ENCODE measurements at places on chromosomes 7 and 10. TPM values are rescaled to one million over a fixed set of nuclear protein-coding genes. Genes with fewer than 3 reads are reported as not detected.

The MAT1A gene
- 11.9 TPM for total RNA-seq

The PPP1R17 gene
- total RNA-seq = not detected

The PRLHR gene
- total RNA-seq = not detected

GRCh38 chr10:113442336-113442735 is 110.5 kb upstream of the HABP2 start:
- no peak for DNase-seq

DNA sequence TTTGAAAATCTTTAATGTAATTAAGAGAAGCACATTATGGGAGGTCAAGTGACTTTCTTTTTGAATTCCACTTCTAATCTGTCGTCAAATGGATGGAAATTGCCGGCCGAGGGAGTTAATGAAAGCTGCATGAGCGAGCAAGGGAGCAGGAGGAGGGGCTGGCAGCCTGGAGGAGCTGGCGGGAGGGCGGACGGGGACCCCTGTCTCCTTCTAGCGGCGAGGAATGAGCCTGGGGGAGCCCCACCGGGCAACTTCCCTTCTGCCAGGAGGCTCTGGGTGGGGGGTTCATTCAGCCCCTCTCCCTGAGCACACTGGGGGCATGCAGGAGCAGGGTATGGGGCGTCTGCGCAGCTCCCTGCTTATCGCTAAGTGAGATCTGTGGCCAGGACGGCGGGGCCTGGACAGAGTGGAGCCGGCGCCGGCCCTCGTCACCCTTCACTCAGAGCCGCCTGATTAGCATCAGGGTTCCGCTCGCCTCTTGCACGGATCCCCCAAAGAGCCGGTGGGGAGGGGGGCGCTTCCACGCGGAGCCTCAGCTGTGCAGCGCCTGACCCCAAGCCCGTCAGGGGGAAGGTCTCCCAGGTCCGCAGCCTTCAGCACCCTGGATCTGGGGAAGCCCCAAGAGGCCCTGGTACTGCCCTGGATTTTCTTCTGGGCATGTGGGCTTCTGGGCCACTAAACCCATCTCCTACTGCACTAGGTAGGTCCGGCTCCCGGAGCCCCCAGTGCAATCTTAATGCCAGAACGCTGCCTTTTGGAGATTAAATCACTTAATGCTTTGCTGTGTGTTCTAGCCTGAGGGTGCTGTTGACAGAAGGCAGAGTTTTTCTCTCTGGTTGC is 680.8 kb downstream of the LRMDA start:
- DNase-seq = no peak

- no peak for DNase-seq
Measured at GRCh38 chr7:37212051-37212450, 236.6 kb downstream of the ELMO1 start.

DNA sequence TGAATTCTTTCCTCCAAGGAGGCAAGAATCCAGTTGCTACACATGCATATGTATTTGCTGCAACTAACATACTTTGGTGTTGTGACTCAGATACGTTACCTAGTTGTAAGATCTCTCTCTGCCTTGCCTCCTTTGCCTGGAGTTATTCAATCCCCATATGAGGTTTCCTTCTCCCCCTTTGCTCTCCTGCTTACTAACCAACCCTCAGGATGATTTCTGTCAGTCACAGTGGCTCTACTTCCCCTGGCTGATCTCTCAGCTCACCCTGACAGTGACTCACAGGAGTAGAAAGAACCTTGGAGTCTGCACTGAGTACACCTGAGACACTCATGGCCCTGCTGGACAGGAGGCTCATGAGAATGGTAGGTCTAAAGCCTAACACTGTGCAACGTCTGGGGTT is 92.0 kb downstream of the TMEM106B start:
- no peak for DNase-seq

GRCh38 chr10:122647383-122647968 is 52.2 kb downstream of the C10orf120 start:
- no peak for DNase-seq

DNA sequence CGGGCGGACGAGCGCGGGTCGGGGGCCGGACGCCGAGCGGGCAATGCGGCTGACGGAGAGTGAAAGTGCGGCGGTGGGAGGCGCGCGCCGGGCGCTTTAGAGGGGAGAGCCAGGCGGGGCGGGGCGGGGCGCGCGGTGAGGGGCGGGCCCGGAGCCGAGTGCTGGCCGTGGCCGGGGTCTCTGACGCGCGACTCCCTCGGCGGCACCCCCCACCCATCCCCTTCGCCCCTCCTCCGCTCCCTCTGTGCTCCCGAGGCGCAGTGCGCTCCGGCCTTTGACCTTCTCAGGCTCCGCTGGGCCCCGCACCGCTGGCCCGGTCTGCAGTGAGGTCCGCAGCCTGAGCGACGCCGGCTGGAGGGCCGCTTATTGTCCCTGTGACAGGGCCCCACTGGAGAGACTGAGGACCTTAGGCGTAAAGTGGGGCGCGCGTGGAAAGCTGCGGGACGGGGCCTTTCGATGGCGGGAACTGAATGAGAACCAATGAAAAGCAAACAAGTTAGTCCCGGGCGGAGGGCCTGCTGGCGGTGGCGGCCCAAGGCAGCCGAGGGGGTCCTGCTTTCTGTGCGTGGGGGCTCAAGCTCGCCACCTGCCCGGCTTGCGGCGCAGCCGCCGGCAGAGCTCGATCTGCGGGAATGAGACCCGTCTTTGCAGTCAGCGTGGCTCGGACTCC is at the start of gene CXCL12:
TSS of gene CXCL12 (minus strand) at position 72 of the 670 bp plus-strand sequence. CDS start 92 bp downstream, outside the sequence.
- peak; percentile 75 for DNase-seq

DNA sequence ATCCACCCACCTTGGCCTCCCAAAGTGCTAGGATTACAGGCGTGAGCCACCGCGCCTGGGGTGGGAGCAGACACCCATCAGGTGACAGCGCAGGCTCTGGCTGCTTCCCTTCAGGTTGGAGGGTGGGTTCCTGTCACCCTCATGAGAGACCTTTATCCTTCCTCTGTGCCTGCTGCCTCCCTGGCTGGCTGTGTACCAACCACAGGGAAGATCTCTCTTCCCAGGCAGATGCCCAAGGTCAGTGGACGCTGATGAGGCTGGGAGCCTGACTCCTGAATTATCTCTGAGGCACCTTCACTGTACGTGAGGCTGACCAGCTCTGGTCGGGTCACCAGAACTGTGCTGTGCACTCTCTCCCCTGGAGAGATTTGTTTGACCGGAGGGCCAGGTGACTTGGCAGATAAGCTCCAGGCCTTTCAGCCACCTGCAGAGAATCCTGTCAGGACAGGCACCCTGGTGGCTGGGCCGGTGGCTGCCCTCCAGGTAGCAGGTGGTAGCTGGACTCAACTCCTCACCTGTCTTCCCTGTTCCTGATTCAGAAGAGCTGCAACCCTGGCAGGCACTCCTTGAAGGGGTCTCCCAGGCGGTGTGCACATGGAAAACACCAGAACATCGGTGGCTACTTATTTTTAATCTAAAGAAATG is 251.9 kb downstream of the GLRX3 start:
- DNase-seq = peak; percentile 50

DNA sequence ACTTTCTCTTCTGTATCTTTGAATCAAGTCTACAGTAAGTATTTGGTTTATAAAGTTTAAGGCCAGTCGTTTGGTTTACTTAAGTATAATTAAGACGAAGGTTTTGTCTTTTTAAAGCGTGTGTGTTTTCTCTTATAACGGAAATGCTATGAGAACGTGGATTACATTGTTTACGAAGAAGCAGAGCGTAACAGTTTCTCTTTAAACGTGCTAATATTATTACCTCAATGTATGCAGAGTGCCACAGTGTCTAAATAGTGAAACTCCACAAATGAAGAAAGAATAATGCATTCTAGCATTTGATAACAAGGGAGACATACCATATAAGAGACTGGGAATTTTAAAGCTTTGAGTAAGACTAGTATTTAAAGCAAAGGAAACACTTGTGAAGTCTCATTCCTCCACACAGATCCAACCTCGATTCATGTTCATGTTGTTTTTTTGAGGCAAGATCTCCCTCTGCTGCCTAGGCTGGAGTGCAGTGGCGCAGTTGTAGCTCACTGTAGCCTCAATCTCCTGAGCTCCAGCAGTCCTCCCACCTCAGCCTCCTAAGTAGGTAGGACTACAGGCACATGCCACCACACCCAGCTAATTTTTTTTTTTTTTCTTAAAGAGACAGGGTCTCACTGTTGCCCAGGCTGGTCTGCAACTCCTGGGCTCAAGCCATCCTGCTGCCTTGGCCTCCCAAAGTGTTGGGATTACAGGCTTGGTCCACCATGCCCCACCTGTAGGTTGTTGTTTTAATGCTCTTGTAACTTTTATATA is 75.1 kb downstream of the ANKRD61 start:
- peak; percentile 30 for DNase-seq

DNA sequence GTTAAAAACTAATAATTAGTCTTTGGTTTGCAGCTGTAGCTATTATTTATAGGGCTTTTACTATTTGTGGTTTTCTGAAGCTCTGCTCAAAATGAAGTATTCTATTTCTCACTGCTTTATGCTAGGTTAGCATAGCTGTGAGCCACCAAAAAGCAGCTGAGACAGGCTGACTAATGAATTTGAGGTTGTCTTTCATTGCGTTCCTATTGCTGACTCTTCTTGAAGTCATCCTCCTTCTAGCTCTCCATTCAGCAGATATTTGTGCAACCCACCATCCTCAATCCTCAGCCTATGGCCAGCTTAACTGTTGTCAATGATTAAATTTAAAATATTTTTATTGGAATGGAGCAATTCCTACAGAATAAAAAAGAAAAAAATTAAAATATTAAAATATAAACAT is 2.1 kb upstream of the RALA start:
- no peak for DNase-seq

GRCh38 chr10:70169649-70170364 is 507 bp downstream of the SAR1A start:
- DNase-seq = no peak

GRCh38 chr7:35694161-35694783 is 663 bp downstream of the HERPUD2 start:
- DNase-seq = peak; percentile 31

- no peak for DNase-seq
Measured at GRCh38 chr7:141333459-141333858, 217.8 kb upstream of the AGK start.
